ENCODE measurements at places on chromosomes 2 and 18. TPM values are rescaled to one million over a fixed set of nuclear protein-coding genes. Genes with fewer than 3 reads are reported as not detected.

TMEM163 gene
- total RNA-seq: 2.4 TPM

BMP10 gene
- not detected for total RNA-seq

TEX51 gene
- not detected for total RNA-seq

GRCh38 chr2:159518321-159519005, 97.9 kb downstream of the BAZ2B start:
- DNase-seq: no peak

- no peak for DNase-seq
Observed at GRCh38 chr18:26574958-26575864, 26.9 kb upstream of the KCTD1 start.

DNA sequence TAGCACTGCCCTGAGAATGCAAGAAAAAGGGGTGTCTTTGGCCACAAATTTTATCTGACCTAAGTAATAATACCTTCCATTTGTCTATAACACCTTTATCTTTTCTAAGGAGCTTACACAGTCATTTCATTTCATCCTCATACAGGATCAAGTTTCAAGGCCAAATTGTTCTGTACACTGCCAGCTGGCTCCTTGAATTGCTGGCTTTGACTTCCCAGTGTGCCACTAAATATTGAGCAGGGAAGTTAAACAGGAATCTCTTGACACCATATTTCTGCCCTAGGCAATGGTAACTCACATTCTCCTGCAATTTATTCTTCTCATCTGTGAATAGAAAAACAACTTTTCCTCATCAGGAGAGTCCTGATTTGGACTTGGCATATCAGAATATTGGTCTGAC, 195.1 kb upstream of the LRP1B start:
- DNase-seq: no peak
